Esophagus squamous epithelium (tissue), 5 donors: ENCODE measurements at places on chromosomes 5 and 9.

DNA sequence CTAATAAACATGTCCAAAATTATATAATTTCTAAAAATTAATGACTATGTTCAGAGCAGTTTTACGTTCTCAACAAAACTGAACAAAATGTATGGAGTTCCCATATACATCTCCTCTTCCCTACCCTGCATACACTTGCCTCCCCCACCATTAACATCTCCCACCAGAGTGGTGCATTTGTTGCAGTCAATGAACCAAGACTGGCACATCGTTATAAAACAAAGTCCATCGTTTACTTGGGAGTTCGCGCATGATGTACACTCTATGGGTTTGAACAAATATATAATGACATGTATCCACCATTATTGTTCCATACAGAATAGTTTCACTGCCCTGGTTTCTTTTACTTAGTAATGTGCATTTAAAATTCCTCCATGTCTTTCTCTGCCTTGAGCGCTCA is 130.1 kb downstream of the APBA1 start:
- no peak for DNase-seq

DNA sequence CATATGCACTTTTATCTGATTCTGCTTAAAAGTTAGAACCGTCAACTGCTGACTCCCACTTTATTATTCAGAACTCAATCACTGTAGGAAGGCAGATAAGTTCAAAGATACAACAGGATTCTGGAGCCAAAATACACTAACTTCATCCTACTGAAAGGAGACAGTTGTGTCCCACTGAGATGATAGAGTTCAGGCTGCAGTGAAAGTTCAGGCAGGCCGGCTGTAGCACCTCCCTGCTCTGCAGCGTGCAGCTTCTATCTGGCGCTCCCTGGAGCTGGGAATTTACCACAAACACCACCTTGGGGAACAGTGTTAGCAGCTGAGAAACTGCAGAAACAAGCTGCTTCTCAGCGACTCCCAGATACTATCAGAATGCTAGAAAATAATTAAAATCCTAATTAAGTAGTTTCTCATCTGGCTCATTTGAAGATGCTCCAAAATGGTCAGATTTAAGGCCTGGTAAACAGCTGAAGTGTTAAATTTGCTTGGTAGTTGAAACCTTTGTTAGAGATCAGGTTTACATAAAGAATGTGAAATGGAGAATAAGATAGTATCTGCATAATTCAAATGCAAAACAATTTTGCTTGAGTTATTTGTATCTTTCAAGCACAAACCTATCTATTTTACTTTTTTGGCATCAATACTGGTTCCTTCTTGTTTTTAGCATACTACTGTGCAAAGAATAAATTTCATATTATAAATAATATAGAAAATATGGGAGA is 52.3 kb upstream of the CNTLN start:
- no peak for DNase-seq

DNA sequence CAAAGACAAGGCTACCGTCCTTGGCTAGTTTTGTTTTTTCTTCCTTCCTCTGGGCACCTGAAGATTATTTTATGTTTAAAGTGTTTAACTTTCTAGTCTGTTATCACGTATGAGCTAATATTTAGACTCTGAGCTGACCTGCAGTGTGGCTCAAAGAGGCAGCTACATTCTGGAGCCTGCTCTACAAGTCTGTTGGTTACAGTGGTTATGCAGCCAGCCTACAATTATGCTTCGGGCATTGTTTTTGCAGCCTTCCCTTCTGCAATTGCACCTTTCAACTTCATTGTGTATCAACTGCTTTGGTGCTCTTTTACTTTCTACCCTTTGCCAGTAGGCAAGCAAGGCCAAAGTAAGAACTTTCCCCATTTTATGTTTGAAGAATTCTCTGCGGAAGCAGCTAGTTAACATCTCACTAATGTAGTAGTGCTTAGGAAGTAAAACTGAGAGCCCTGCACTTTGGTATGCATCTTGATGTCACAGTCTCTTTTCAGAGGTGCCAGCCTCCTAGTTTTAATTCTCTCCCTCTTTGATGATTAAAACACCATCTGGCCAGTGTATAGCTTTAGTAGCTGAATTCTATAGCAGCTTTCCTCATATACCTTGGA is 322.1 kb downstream of the FAM170A start:
- no peak for DNase-seq

DNA sequence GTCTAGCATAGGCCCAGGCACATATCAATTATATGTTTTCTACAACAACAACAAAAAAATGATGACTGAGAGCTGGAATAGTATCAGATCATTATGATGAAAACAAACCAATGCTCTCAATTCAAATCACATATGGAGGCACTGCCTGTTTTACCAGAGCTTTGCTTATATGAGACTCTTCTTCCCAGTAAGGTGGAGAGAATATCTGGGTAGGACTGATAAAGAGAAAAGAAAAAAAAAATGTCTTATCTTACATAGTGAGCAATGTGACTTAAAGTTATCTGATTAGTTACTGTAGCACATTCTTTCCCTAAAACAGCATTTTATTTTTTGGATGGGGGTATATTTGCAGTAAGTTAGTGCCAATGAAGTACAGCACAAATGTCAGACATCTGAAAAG is 154.8 kb downstream of the RAB3C start:
- no peak for DNase-seq

GRCh38 chr5:115541611-115542010 is 3.0 kb downstream of the FEM1C start:
- no peak for DNase-seq

DNA sequence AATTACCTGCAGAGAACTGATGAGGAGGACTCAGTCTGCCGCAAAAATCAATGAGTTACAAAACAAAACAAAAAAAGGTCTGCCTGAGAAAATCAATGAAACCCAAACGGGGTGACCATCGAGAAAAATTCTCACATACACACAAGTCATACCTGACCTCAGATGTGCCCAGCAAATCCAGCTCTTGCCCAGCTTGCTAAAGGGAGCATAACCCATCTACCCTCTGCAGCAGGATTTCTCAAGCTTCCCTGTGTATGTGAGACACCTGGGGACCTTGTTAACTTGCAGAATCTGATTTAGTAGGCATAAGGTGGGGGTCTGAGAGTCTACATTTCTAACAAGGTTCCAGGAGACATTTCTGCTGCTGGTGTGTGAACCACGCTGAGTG is 126.3 kb downstream of the TLE1 start:
- no peak for DNase-seq

DNA sequence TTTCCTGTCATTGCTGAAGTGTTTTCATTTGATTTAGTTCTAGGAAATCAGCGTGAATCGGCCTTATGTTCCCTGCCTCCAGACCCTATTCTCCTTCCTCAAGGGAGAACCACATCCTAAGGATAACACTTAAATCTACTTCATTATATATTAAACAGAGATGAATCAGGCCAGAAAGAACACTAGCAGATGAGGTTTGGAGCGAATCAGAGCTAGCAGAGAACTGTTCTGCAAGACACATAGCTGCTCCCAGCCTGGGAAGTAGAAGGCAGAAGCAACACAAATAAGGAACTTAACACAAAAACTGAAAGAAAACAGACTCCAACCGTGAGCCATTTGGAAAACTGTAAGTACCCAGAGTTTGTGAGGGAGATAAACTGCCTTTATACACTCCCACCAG is 718.2 kb downstream of the SEMA5A start:
- DNase-seq = no peak

DNA sequence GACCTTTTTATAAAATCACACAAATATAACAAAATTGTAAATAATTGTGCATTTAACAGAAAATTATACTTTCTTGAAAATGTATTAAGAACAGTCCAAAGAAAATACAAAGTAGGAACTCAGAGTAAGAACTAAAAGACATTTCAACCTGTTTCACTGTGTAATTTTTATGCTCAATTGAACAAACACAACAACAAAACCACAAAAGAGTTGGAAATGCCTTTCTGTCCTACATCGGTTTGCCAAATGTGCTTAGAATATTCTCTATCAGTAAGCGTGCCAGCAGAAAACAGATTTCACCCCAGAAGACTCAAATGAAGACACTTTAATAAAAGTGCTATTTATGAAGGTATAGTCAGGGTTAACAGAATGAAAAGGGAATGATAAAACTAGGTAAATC is 592.1 kb downstream of the PRELID2 start:
- no peak for DNase-seq

- DNase-seq = no peak
Observed at GRCh38 chr9:110136802-110137201, 71.2 kb downstream of the C9orf152 start.

- DNase-seq = no peak
Observed at GRCh38 chr5:74943905-74944304, 77.7 kb upstream of the FAM169A start.

DNA sequence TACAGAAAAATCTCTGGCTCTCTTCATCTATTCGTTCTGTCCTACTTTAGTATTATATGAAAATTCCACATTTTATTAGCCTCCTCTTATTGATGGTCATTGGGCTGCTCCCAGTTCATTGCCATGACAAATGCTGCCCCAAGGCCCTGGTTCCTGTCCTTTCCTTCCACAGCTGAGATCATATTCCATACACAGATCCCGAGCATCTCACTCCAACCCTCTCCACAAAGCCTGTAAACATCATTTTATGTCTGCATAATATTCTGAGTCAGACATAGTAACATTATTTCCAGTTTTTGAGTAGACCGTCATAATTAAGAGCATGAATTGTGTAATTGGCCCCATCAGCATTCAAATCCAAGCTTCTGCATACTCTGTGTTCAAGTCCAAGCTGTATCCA is 86.3 kb downstream of the MVB12B start:
- DNase-seq = no peak

DNA sequence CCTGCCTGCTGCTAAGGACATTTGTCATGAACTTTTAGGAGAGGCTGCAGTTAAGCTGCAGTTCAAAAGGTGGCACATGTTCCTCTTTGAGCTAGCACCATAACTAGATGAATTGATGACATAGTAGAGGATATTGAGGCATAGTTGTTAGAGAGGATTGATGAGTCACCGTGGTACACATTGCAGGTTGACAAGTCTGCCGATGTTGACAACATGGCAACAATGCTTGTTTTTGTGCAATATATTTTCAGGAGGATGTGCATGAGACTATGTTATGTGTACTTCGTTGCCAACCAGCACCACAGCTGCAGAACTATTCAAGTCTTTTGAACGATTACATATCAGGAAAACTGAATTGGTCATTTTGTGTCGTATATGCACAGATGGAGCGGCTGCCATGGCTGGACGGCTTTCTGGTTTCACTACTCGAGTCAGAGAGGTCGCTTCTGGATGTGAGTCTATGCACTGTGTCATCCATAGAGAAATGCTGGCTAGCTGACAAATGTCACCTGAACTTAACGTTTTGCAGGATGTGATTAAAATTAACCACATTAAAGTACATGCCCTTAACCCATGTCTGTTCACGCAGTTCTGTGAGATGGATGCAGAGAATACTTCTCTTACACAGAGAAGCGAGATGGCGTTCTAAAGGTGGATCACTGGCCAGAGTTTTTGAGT is 24.2 kb downstream of the ANP32B start:
- no peak for DNase-seq
